ENCODE measurements at places on chromosomes 2 and 18. TPM values are rescaled to one million over a fixed set of nuclear protein-coding genes. Genes with fewer than 3 reads are reported as not detected.
A peak's percentile ranks its signal among the peaks of the same experiment; 100 is the strongest.

GRCh38 chr2:158931572-158931971, 36.9 kb upstream of the TANC1 start:
- DNase-seq, result no peak
- no peaks in the 10 kb centered on the region for H3K27me3 ChIP-seq
- no peak overlapping the region for H3K27ac ChIP-seq
- no peaks in the 10 kb centered on the region for H3K36me3 ChIP-seq
- no peak overlapping the region for H3K4me3 ChIP-seq
- no peaks in the 10 kb centered on the region for H3K4me1 ChIP-seq

DNA sequence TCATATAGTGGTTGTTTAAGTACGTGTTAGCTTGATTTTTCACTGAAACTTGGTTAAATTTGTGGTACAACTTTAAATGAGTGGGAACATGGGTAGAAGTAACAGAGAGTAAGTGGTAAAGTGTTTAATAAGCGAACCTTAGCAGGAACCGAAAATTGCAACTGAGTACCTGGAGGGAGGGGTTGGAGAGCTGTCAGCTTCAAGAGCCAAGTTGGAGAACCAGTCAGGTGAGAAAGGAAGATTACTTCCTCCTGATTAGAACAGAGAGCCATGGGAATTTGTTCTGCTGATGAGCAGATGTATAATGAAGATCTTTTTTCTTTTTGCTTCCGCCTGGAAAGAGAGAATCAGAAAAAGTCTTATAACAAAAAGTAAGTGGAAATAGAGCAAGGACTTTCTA, 158.4 kb upstream of the CDH7 start:
- DNase-seq, result no peak
- no peak overlapping the region for H3K4me3 ChIP-seq
- no peaks in the 10 kb centered on the region for H3K36me3 ChIP-seq

DNA sequence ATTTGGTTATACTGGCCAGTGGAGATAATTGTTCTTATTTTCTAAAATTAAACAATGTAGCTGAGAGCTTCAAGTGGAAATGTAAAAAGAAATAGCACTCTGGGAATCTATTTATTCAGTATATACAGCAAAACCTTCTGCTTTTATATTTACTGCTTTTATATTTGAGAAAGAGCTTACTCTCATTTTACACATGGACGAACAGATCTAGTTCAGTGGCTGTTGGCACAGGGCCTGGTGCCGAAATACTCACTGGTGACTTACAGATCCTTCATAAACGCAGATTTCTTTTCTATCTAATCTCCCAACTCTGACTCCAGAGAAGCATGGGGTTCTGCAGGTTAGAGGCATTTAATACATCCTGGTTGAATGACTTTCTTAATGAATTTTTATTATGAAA, 266.2 kb downstream of the ASXL3 start:
- H3K27ac ChIP-seq, result no peak overlapping the region
- H3K36me3 ChIP-seq, result no peaks in the 10 kb centered on the region
- no peaks in the 10 kb centered on the region for H3K4me1 ChIP-seq
- no peak overlapping the region for H3K4me3 ChIP-seq
- no peak for DNase-seq

DNA sequence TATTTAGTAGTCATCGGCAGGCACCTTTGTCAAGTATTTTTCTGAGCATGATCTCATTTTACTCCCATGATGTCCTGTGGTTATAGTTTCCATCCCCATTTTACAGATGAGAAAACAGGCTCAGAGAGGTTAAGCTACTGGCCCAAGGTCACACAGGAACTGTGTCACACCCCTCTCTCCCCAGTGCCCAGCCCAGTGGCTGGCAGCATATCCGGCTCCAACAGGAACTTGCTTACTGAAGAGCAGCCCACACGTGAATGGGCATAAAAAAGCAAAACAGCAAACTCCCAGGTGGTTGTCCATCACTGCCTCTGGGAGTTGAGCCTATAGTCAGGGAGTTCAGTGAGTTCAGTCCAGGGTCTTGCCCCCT, 8.3 kb upstream of the KLF11 start:
- DNase-seq, result no peak
- H3K27me3 ChIP-seq, result no peaks in the 10 kb centered on the region
- H3K4me3 ChIP-seq, result no peak overlapping the region
- H3K27ac ChIP-seq, result no peak overlapping the region

- peak overlapping the region; percentile 25 for H3K4me3 ChIP-seq
- peaks cover 6% of the 10 kb centered on the region for H3K4me1 ChIP-seq
- H3K27me3 ChIP-seq, result peaks cover 19% of the 10 kb centered on the region
- no peak overlapping the region for H3K27ac ChIP-seq
- no peaks in the 10 kb centered on the region for H3K36me3 ChIP-seq
Observed at GRCh38 chr2:215619989-215620388, 184.1 kb upstream of the FN1 start.

- no peaks in the 10 kb centered on the region for H3K27me3 ChIP-seq
- DNase-seq, result no peak
- peaks cover 60% of the 10 kb centered on the region for H3K36me3 ChIP-seq
- peak overlapping the region; percentile 18 for H3K27ac ChIP-seq
- peaks cover 38% of the 10 kb centered on the region for H3K4me1 ChIP-seq
Observed at GRCh38 chr2:84964406-84965191, 6.4 kb upstream of the KCMF1 start.

- no peak overlapping the region for H3K4me3 ChIP-seq
- peak overlapping the region; percentile 59 for H3K27ac ChIP-seq
- peaks cover 42% of the 10 kb centered on the region for H3K36me3 ChIP-seq
- H3K27me3 ChIP-seq, result no peaks in the 10 kb centered on the region
Observed at GRCh38 chr2:61368687-61369665, 101.9 kb downstream of the USP34 start.

DNA sequence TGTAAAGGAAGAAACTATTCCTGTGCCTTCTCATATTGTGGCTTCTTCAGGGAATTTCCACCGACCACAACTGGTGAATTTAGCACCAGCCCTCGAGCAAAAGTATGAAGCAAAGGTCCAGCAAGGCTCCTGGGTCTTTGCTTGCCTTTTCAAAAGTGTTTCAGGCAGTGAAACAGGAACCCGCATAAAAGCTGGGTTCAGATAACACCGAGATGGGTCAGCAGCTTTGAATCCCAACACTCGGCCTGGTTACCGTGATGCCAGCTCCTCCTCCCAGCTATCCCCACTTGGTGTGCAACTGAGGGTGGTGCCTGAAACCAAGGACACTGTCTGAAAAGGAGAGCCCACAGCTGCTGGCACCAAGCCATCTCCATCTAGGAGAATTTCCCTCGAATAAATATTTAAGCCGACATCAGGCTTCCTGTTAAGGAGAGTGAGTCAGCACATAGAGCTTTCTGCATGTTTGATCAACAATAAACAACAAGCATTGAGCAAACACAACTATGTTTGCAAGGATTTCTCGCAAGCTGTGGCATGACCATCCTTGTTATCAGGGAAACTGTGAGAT, 69.5 kb downstream of the ANTXR1 start:
- no peak for DNase-seq
- H3K27me3 ChIP-seq, result peaks cover 11% of the 10 kb centered on the region
- H3K4me1 ChIP-seq, result no peaks in the 10 kb centered on the region
- H3K36me3 ChIP-seq, result no peaks in the 10 kb centered on the region

- H3K4me3 ChIP-seq, result peak overlapping the region; percentile 99
- H3K27ac ChIP-seq, result peak overlapping the region; percentile 100
- peak; percentile 40 for DNase-seq
- no peaks in the 10 kb centered on the region for H3K27me3 ChIP-seq
- peaks cover 37% of the 10 kb centered on the region for H3K4me1 ChIP-seq
- H3K36me3 ChIP-seq, result peaks cover 50% of the 10 kb centered on the region
Observed at GRCh38 chr2:84969511-84970209, 1.3 kb upstream of the KCMF1 start.

DNA sequence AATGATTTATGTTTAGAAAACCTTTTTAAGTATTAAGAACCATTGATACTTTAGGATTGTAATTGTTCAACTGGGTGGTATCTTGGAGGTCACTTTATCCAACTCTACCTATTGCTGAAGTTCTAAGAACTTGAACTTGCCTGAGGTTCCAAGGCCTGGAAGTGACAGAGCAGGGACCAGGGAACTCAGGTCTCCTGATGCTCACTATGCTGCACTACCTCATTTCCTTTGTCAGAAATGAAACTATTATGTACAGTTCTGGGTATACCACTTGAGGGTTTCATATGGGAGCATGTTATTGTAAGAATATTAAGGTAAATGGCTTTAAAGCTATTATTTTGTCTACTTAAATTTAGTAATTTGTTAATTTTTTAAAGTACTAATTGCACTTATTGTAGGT, 3.0 kb downstream of the MBD5 start:
- no peaks in the 10 kb centered on the region for H3K27me3 ChIP-seq
- DNase-seq, result peak; percentile 23
- H3K36me3 ChIP-seq, result no peaks in the 10 kb centered on the region
- H3K27ac ChIP-seq, result peak overlapping the region; percentile 93
- H3K4me3 ChIP-seq, result peak overlapping the region; percentile 63

DNA sequence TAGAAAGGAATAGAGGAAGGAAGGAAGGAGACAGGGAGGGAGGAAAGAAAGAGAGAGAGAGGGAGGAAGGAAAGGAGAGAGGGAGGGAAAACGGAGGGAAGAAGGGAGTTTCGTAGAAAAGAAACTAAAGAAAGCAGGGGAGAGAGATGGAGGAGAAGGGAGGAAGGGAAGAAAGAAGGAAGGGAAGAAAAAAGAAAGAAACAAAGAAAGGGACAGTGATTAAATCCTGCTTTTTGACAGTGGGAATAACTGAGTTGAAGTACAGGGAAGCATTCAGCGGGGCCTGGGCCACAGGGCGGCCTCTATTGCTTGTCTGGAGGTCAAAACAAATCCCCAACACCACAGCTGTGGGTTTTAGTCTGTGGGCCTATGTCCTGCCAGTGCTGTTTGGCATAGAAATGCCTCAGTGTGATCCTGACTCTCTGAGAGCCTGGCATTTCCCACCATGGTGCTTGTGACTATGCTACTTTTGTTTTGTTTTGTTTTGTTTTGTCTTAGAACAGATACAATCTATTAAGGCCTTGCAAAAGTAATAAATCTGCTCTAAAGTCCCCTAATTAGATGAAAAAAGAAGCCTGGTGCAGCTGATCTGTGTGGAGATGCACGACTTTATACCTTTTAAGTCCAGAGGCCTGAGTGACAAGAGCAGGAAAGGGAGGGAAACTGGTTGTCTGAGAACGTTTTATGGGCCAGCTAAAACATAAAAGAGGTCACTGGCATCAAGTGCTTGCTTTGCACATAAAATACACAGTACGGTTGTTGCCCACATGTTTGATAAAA, 40.0 kb downstream of the IL1RL2 start:
- H3K36me3 ChIP-seq, result peaks cover 3% of the 10 kb centered on the region
- peaks cover 54% of the 10 kb centered on the region for H3K4me1 ChIP-seq
- no peak for DNase-seq
- peak overlapping the region; percentile 86 for H3K27ac ChIP-seq
- H3K27me3 ChIP-seq, result no peaks in the 10 kb centered on the region
- no peak overlapping the region for H3K4me3 ChIP-seq

GRCh38 chr2:4256351-4256750, 553.0 kb downstream of the DCDC2C start:
- no peaks in the 10 kb centered on the region for H3K27me3 ChIP-seq
- no peaks in the 10 kb centered on the region for H3K36me3 ChIP-seq
- no peak overlapping the region for H3K4me3 ChIP-seq
- no peak overlapping the region for H3K27ac ChIP-seq

SAG gene
- total RNA-seq, result not detected

HEATR5B gene
- 15.2 TPM for total RNA-seq

GALNT13 gene
- total RNA-seq, result 0.60 TPM

SIX2 gene
- not detected for total RNA-seq

ARHGEF33 gene
- total RNA-seq, result not detected

GAREM1 gene
- not detected for total RNA-seq
